BJ (cell line): ENCODE measurements at places on chromosomes 16 and 17.

- DNase-seq: no peak
These were observed 72.1 kb downstream of the SLC5A11 start for GRCh38 chr16:24917891-24918290.

DNA sequence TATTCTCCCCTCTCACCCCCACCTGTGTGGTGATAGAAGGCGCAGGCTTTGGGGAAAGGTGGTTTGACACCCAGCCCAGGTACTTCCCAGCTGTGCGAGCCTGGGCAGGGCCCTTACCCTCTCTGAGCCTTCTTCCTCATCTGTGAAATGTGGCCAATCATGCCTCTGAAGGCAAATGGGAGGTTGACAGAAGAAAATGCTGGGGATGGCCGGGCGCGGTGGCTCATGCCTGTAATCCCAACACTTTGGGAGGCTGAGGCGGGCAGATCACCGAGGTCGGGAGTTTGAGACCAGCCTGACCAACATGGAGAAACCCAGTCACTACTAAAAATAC lies 43.7 kb downstream of the CRISPLD2 start:
- DNase-seq: no peak

DNA sequence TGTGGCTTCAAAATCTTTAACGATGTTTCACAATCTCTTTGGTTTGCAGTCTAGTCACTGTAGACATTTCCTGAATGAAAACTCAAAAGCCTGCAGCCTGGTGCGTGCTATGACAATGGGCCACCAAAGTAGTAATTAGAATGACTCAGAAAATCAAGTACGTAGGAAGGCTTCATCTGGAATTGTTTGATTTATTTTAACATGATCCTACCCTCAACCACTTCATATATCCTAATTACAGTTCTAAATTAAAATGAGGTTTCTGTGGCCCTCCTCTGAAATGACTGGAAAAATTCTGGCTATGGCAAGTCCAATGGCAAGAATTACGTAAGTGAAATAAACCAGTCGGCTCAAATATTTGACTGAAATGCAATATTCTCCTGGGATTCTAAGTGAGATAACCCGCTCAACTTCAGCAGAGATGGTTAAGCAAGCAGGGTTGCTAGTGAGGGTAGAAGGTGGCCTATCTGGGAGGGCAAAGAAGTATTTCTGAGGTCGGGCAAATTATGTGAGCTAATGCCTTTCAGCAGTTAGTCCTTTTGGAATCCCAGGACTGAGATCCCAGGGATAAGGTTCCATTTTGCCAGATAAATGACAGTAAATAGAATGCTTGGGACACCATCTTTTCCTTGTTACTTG lies 145.6 kb upstream of the MYOCD start:
- peak; percentile 31 for DNase-seq

GRCh38 chr17:72616447-72616846 lies 476.0 kb downstream of the SLC39A11 start:
- no peak for DNase-seq

DNA sequence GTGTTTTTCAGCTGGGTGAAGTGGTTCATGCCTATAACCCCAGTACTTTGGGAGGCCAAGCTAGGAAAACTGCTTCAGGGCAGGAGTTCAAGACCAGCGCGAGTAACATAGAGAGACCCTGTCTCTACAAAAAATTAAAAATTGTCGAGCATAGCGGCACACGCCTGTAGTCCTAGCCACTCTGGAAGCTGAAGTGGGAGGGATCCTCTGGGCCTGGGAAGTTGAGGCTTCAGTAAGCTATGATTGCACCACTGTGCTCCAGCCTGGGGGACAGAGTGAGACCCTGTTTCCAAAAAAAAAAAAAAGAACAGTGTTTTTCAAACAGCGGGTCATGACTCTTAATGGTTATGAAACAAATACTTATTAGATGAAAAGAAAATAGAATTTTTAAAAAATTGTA lies 2.3 kb upstream of the CYTH1 start:
- DNase-seq: no peak

- DNase-seq: no peak
These were observed 587.7 kb downstream of the MAF start for GRCh38 chr16:79012671-79013434.

DNA sequence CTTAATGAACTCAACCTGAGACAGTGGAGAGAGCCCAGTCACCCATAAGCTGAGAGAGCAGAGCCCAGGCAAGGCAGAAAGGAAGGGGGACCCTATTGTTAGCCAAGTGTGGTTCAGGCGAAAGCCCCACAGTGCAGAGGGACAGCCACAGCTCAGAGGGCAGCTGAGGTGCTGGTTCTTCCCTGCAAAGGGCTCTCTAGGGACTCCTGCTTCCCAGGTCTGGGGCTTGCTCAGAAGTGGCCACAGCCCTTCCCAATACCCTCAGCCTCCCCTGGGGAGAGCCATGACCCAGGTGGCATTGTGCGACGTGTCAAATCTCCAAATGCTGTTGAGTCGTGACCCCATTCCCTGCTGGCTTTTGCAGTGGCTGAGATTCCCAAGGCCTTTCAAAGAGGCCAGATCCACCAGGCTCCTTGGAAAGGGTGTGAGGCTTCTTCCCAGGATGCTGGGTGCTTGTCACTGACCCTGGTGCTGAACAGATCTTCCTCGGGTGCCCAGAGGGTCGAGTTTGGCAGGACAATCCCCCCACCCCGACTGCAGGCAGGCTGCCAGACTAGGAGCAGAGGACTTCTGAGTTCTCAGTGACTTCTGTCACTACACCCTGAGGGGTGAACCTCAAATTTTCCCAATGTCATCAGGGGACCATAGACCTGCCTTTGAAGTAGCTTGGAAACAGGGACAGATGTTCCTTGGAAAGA lies 2.5 kb upstream of the CCL17 start:
- no peak for DNase-seq

- no peak for DNase-seq
These were observed 1.4 kb upstream of the SLFN5 start for GRCh38 chr17:35241520-35241919.
